ENCODE measurements at places on chromosomes 16 and 17.
A peak's percentile ranks its signal among the peaks of the same experiment; 100 is the strongest.

- DNase-seq: no peak
Measured at GRCh38 chr16:10579575-10579964, 828 bp downstream of the EMP2 start.

DNA sequence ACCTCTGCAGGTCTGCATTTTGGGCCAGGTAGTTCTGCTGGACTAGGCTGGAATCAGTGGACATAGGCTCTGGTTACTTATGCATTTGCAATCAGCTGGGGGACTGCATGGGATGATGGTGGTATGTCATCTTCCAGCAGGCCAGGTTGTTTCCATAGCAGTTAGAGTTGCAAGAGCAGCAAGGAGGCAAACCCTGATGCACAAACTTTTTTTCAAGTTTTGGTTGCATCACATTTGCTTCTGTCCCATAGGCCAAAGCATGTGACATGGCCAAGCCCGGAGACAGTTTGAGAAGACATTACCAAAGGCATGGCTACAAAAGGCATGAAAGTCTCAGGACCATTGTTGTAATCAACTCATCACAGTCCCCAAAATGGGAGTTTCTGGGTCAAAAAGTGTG is 58.2 kb downstream of the PRKCB start:
- no peak for DNase-seq

GRCh38 chr17:79217473-79218135 is 143.0 kb downstream of the ENGASE start:
- DNase-seq: no peak

GRCh38 chr17:48012151-48012520 is 25.5 kb downstream of the COPZ2 start:
- DNase-seq: peak; percentile 77

All from GM03348 (cell line).